ENCODE measurements at places on chromosomes 5 and 9.

DNA sequence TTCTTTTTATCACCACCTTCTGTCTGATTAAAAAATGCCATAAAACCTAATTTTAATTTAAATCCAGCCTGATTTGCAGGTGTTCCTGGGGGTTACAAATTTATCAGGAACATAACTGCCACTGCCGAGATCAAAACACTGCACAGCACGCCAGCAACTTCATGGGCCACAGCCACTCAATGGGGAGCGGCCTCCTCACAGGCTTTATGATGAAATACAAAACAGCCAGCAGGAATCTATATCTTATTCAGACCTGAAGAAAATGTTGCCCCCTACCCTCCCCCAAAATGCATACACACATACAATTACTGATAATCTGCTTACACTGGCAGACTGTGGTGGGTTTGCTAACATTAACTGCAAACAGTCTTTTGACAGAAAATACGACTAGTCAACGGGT lies 151.7 kb upstream of the POU5F2 start:
- DNase-seq = no peak

DNA sequence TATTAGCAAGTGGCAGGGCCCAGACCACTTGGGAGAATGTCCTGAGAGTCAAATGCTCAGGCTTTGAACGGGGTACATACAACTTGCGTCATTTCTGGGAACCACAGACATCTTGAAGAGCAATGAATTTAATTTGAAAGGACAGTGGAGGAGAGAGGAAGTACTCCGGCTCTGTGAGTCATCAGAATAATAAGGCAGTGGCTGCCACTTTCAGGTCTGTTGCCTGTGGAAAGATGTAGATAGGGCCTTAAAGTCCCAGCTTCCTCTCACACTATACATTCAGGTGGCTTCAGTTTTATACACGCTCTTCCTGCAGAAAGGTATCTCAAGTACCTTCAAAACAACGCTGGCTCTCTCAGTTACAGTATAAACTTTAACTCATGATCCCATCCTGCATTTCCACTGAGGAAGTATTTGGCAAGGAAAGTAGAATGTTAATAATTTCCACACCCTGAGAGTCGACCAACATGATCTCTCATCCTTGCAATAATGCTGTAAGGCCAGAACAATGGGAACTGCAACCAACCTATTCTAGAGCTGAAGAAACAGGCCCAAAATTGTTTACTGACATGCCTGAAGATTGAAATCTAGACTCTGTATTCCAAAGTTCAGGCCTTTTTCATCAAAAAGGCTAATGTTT lies 6.8 kb upstream of the PRUNE2 start:
- DNase-seq = no peak

- DNase-seq = no peak
These were observed 171.4 kb upstream of the PLCXD3 start for GRCh38 chr5:41681840-41682239.

DNA sequence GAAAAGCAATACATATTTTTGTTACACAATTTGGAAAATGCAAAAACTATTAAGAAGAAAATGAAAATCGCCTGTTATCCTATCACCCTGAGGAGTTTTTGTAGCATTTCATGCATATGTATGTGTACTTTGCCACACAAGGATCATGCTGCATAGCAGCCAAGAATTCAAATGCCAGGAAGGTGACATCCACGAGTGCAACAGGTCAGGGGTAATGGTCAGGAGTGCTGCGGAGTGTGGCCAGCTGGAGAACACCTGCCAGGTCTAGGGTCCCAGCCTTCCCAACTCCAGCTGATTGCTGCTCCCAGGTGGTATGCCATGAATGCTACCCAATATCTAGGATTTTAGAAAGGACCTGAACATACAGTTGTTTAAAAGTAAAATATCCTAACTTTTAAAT lies 617.1 kb downstream of the PRELID2 start:
- no peak for DNase-seq

GRCh38 chr5:180467989-180468731 lies 26.0 kb upstream of the CNOT6 start:
- no peak for DNase-seq

- DNase-seq = no peak
These were observed 52.3 kb downstream of the ZNF622 start for GRCh38 chr5:16413166-16413860.

DNA sequence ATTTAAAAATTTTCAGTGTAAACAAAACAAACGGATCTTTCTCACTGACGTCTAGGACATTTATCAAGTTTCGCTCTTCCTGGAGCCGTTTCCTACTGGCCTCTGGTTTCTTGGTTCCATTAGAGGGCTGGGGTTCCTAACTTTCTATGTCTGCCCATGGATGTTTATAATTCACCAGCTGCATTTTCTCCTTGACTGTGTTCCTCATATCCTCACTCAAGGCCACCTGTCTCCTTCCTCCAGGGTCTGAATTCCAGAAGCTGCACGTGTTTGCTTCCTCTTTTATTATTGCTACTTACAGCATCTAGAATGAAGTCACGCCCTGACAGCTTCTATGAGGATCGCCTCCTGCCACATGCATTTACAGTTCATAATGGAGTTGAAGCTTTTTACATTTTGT lies 74.1 kb upstream of the BASP1 start:
- DNase-seq = no peak
